ENCODE measurements at places on chromosomes 7 and 10.

DNA sequence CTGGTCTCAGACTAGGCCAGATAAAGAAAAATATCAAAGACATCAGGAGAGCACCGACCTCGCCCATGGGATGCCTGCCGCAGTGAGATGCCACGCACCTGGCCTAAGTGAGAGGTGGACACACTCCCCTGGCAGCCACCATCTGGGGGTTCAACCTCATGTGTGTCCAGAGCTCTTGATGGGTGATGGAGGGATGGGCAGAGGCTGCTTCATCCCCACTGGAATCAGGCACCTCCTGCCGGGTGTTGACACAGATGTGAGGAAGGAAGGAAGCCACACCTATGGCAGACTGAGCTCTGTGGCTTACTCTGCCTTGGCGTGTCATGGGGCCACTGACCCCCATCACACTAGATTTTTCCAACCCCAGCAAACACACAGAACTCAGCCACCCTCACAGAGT, 11.4 kb downstream of the ZNF488 start:
- no peak for DNase-seq

- no peak for DNase-seq
These were observed 133.0 kb downstream of the SFMBT2 start for GRCh38 chr10:7277867-7278266.

GRCh38 chr7:137687556-137688265, 159.1 kb downstream of the DGKI start:
- DNase-seq = no peak

DNA sequence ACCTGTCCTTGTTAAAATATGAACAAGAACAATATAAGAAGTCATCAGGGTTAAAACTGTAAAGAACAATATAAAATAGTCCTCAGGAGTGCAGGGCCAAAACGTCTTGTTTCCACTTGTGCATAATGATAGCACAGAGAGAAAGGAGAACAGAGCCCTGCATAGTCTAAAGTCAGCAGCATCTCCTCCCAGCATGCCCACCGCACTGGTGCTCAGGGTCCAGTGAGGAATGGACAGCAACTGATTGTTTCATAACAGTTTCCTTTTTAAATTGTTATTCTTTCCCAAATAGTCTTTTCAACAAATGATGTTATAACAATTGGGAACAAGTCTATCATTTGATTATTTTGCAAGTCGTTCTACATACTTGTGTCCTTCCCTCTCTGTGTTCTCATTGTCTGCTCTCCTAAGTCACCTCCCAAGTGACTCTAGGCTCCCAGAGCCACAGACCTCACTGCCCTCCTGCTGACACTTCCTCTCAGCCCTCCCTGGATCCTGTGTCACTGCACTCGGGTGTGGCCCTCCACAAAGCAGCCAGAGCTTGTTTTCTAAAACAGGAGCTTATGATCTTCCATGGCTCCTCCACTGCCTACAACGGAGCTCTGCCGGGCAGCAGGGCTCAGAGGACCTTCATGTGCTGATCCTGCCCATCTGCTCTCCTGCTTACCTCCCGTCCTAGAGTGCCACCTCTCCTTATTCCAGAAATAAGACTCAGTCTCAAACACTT, 27.6 kb downstream of the COBL start:
- peak; percentile 68 for DNase-seq

DNA sequence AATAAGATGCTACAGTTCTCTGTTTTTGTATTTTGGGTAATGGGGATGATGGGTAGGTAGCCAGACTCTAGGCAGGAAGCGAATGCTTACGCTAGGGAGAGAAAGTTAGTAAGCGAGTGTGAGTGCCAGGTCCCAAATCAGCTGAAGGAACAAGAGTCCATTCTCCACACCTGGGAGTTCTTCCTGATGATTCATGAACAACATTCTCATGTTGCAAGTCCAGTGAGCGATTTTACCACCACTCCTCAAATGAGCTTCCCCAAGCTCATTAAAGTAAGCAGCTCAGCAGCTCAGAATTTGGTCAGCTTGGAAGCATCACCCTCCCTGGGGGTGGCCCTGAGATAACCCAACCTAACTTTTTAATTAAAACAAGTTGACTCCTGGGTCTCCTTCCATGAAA, 27.3 kb downstream of the SH3PXD2A start:
- no peak for DNase-seq

- DNase-seq = peak; percentile 9
These were observed 34.4 kb downstream of the PLEKHA8 start for GRCh38 chr7:30062587-30062986.

- DNase-seq = no peak
These were observed 168.8 kb upstream of the POT1 start for GRCh38 chr7:125098377-125098970.

GRCh38 chr10:132162590-132163277, 24.0 kb upstream of the DPYSL4 start:
- no peak for DNase-seq

DNA sequence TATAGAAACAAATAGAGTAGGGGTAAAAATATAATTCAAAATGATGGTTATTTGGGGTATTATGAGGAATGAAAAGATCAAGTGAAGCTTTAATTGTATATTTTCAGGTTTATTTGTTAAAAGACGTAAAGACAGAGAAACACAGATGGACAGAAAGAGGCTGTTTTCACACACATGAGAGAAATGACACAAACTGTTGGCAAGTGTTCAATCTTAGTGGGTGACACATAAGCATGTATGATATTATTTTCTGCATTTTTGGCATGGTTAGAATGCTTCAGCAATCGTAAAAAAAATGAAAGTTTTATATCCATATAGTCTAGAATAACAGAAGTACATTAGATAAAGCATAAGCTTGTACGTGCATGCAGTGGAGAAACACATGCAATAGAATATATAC, 464.4 kb upstream of the AKR1E2 start:
- no peak for DNase-seq

DNA sequence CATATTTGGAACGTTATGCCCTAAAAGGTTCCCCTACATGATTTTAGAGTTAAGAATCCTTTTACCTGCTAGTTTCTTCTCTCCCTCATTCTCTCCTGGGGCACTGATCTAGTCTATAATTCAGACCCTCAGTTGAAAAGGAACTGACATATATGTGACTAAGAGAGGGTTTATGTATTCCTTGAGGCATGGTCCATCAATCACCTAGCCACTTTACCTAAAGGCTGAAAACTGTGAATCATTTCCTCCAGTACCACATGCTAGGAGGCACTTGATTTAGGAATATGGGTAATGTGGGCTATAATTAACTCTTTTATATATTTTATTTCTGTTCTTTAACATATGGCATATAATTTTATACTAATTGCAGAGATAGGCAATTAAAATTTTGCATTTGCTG, 303.5 kb downstream of the BBS9 start:
- DNase-seq = no peak

DNA sequence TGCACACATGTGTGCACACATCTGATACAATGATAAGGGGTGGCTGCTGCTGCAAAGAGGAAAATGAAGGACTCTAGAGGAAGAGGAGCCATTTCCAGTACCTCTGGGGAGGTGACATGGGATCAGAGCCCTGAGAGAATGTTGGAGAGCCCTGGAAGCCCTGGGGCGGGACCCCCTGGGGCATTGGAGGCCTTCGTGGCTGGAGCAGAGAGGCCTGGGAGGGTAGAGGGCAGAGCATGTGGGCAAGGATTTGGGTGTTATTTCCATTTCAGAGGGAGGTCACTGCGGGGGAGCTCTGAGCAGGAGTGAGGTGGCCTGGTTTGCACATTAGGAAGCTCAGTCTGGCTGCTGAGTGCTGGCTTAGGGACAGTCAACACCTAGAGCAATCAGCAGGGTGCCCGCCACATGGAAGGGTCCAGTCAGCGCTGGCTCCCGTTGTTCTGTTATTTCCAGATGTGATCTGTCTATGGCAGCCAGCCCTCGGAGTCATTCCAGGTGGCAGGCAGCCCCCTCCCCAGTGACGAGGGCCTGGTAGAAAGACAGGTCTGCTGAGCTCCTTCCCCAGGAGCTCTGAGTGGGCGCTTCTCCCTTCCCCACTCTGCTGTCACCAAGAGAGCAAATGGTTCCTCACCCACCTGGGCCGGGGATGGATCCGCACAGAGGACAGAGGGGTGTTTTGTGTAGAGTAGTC, 24.1 kb upstream of the BTBD16 start:
- DNase-seq = no peak

DNA sequence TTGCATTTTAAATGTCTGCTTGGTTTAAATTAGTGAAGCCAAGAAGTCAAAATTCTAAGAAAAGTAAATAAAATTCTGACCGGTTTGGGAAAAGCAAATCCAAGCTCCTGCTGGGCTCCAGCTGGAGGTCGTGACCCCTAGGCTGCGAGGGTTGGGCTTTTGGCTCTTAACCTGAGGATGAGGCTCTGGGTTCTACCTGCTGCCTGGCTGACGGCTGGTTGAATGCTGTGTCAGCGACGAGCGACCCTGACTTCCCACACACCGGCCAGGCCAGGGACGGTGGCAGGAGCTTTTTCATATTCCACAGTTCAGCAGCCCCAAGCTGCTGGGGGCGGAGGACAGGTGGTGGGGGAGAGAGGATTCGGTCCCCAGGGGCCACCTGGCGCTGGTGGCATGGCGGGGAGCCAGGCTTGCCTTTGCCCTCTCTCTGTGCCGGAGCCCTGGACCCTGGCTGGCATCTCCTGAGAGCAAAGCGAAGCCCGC, 843 bp upstream of the PLPP4 start:
- no peak for DNase-seq

DNA sequence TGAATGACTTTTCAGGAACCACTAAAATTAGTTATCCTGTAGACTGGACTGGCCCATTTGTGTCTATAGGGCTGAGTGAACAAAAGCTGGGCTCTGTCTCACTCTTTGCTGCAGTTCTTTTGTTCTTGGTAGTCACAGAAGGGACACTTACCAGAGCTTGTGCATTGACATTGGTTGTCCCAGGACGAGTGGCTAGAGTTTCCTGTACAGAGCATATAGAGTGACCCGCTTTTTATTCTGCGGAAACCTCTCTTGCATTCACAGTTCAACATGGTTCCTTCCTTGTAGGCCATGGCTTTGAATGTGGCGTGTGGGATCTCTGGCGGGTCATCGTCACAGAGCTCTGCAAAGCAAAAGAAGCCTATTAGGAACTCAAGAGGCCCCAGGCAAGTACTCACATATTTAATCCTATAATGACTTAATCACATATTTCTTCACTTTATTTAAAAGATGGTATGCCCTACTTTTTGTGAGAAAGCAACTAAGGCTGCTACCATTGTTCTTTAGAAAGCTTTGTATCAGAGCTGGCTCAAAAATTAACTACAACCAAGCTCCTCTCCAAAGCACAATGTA, 36.4 kb downstream of the IL2RA start:
- DNase-seq = no peak

DNA sequence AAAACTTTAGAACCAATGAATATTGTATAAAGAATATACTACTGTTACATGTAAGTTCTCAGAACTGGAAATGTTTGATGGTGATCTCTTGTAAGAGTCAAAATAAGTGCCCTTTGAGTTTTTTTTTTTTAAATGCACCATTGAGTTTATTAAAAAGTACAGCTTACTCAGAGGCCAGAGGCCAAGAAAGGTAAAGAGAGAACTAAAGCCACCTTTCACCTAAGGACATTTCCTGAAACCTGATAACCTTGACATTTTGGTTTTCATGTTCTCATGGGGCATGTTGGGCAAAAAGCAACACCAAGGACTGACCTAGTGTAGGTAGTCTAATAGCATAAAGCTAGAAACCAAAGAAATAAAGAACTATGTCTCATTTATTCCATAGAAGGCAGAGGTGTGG, 27.7 kb downstream of the REEP3 start:
- no peak for DNase-seq

DNA sequence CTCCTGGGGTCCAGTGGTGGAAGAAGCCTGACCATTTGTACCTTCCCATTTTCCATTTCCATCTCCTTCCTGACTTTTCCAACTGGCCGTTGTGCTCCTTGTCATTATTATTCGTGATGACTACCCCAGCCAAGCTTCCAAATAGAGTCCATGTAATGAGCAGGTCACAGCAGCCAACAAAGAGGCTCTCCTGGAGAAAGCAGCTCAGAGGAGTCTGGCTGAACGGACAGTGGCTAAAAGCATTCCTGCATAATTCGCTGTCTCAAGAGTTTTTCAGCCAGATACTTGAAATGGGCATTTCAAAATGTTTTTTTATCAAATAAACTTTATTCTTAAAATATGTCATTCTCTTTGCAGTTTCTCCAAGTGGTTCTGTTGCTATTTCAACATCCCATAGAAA, 458.6 kb downstream of the INHBA start:
- no peak for DNase-seq

DNA sequence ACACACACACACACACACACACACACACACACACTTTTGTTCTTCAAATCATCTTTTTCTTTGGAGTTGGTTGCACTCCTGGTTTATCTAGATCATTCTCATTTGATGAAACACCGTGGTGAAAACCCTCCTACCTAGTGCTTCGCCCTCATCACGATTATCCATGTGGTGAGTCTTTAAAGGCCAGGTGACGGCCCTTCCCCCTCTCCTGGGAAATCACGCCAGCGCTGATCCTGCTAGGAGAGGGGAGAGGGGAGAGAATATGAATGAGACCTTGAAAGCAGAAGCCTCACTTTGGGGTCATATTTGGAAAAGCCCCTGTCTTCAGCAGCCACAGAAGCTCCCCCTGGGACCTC, 103.9 kb upstream of the LRRC4 start:
- DNase-seq = peak; percentile 13

- no peak for DNase-seq
These were observed 221.8 kb upstream of the TMEM72 start for GRCh38 chr10:44689368-44689767.

DNA sequence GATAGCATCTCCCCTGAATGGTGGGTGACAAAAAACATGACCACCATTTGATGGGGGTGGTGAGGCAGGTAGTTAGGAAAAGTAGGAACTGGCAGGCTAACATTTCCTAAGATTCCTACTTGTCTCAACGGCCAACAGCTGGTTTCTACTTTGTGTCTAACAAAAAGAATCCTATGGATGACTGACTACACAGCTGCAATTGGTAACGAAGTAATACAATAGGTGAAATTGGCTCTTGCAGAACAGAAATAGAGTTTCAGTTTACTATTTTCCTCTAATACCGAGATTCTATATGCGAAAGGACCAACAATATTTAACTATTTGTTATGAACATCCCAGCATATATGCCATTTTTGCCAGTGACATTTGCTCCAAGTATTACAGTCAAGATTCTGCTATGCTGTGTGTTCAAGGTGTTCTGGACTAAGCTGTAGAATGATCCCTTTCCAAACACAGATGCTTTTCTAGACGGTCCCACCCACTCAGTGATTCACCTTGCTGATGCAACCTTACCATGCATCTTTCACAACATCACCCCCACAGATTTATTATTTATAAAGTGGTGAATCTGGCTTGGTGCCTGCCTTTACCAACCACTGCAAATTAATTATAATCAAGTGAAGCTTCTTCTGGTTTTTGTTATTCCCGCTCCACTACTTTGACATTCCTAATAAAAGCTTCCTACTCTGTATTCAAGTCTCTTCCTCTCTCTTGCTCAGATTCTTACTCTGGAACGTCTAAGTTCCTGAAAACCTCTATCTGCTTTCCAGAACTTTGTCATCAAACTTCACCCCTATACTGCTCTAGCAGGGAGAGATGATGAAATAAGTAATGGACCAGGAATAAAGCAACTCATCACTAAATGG, 16.8 kb downstream of the BBIP1 start:
- no peak for DNase-seq
